NCI-H510A treated with DMSO at 0.1 percent for 48 hours (cell line): ENCODE measurements at places on chromosomes 5 and 9.

DNA sequence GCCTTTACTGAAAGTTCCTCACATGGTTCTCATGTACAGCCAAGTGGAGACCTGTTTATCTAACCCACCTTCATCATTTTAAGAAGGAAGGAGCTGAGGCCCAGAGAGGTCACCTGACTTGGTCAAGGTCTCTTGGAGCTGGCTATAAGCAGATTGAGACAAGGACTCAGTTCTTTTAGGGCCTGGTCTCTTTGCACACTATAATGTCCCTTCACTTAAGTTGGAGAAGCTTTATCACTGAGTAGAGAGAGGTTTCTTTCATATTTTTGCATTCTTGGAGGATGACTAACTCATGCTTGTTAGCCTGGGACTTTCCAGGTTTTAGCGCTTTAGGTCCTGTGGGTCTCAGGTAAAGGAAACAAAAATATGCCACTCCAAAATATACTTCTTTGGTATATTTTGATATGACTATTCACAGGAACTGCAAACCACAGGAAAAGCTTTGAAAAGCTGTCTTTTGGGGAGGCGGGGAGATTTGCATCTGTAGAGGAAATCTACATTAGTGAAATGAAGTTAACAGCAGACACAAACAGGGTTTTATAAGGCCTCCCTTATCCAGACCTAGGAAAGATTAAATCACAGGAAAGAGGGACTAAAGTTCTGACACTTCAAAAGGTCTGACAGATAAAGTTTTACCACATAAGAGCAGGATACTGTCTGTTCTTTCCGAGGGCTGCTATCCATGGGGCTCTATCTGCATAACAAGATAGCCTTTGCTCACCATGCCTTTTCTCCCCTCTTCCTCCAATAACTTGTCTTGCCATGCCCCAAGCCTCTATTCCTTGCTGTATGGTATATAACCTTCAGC is 95.8 kb upstream of the ANKRD55 start:
- no peak for DNase-seq

DNA sequence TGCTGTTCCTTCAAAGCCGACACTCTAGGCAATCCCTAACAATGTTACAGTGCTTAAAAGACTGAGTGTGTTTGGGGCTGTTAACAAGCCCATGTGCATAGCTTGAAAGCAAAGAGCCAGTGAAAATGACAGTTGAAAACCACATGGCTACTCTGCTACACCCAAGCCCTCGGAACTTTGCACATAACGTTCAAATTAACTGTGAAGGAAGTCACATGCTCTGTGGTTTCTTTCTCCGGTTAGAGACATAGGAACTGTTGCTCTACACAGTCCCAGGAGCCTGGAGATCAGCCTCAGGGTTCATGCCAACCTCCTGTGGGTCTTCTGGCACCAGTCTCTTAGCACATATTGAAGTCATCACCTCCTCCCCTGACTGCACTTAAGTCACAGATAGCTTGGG is 51.1 kb downstream of the C9orf152 start:
- no peak for DNase-seq

GRCh38 chr5:62331921-62332320 is 25.9 kb downstream of the KIF2A start:
- no peak for DNase-seq

DNA sequence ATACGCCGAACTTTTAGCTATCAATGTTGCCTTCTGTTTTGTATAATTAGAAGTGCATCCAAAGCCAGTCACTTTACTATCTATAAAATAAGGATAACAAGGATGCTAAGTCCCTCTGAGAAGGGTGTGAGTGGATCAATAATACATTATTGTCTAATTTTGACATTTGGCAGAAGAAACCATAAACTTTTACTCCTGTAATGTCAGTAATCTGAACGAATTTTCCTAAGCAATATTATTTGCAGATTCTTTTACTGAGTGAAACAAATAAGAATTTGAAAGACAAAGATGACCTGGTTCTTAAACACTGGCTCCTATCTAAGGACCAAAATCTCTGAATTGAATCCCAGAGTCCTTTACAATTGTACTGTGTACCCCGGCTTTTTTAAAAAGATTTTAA is 126.6 kb upstream of the TMEM161B start:
- DNase-seq: no peak

DNA sequence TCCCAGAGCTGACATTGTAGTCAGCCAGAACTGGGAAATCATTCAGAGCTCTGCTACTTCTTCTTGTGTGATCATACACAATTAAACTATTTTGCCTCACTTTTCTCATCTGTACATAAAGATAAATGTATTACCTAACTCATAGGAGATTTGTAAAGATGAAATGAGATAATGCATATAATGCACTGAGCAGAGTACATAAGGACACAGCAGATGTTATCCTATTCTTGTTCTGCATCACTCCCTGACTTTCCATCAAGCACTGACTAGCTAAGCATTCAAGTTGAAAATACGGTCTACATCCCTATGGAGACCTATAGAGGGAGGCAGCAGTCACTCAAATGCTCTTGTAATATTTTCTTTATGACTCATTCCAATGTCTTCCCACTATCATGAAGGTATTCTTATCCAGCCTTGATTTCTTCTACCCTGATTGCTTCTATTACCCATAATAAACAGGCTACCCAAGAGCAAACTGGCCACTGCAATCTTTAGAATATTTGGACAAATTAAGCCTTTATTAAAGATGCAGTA is 16.3 kb upstream of the PRR16 start:
- no peak for DNase-seq

DNA sequence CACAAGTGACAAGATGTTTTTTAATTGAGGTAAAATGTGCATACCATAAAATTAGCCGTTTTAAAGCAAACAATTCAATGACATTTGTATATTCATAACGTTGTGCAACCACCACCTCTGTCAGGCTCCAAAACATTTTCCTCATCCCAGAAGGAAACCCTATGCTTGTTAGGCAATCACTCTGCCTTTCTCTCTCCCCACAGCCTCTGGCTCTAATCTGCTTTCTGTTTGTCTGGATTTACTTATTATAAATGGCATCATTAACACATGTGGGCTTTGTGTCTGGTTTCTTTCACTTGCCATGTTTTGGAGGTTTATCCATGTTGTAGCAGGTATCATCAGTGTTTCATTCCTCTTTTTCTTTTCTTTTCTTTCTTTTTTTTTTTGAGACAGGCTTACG is 1.4 kb upstream of the N4BP3 start:
- DNase-seq: no peak

- DNase-seq: no peak
Observed at GRCh38 chr5:43193181-43193893, 1.3 kb downstream of the NIM1K start.

DNA sequence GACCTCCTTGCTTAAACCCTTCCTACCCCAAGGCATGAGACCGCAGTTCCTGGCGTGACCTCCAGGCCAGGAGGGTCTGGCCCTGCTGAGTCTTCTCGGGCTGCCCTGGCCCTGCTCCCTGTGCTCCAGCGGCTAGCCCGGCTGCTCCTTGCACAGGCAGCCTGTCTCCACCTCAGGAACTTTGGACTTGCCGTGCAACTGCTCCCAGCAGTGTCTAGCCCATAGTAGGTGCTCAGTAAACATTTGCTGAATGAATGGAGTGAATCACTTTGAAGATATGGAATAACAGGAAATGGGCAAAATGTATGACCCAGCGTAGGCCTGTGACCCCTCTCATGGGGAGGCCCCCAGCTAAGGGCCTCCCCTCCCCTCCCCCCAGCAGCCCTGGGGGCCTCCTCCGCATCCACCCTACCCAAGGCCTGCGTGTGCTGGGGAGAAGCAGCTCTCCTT is 127.1 kb downstream of the ZNF354C start:
- DNase-seq: no peak

DNA sequence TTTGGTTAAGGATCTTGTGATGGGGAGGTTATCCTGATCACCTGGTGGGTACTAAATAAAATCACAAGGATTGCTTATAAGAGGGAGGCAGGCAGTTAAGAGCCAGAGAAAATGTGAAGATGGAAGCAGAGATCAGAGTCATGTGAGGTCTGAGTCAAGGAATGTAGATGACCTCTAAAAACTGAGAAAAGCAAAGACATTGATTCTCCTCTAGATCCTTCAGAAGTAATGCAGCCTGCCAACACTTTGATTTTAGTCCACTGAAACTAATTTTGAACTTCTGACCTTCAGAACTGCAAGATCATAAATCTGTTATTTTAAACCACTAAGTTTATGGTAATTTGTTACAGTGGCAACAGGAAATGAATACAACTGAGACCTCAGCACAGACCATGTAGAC is 499.0 kb downstream of the GADD45G start:
- DNase-seq: no peak

DNA sequence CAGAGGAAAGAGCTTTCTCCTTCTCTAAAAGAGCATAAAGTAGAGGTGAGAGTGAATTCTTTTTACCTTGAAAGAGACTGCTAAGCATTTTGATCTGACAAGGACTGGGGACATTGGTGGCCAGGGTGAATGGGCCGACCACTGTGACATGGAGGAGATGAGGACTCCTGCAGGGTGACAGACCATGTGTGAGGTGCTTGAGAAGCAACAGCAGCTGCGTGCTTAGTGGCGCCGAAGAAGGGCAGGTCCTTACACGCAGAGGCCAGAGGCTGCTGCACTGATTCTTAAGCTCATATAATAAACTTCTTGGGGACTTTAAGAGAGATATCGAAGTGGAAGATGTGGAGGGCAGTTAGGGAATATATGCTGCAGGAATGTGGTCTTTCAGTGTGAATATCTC is 8.7 kb upstream of the JAKMIP2 start:
- peak; percentile 14 for DNase-seq

DNA sequence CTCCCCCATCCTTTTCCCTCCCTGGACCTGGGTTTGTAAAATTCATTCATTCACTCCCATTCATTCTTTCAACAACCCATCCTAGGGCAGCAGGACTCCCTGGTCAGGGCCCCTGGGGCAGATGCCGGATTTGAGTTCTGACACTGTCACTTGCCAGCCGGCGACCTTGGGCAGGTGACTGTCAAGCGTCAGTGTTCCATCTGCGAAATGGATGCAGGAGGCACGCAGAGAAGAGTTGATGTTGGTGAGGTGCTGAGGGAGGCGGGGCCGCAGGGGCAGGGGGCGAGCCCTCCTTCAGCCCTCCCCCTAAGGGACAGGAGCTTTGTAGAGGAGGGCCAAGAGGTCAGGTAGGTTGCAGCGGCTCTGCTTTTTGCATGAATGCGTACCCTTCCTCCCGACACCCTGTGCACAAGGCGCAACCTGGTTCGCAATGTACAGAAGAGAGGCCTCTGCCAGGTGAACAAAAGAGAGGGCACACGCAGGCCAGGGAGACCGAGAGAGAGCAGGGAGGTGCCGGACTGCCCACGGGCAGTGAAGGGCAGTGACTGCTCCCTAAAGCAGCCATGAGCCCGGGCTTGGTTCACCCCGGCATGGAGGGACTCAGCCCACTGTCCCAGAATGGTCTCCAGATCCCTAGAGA is 128.1 kb downstream of the BARX1 start:
- no peak for DNase-seq

DNA sequence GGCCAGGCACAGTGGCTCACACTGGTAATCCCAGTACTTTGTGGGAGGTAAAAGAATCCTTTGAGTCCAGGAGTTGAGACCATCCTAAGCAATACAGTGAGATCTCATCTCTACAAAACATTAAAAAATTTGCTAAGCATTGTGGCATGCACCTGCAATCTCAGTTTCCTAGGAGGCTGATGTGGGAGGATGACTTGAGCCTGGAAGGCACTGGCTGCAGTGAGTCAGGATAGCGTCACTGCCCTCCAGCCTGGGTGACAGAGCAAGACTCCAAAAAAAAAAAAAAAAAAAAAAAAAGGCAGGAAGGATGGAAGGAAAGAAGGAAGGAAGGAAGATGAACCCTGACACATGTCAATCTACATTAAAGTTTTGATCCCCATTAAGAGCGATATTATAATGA is 1452.2 kb upstream of the ACO1 start:
- DNase-seq: no peak

DNA sequence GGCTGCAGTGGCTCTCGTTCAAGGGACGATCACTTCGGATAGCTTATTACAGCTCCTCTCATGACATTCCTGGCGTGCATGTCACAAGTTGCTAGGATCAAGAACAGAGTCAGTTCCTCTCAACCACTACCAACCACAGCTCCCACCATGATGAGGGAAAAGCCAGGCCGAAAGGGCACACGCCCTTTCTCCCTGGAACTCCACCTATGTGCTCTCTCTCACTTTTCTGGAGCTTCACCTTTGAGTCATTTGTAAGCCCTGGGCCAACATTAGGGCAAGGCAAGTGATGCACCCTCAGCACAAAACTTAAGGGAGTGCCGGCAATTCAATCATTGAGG is 1.6 kb downstream of the SPACA9 start:
- no peak for DNase-seq

- no peak for DNase-seq
Observed at GRCh38 chr5:74085782-74086181, 459.8 kb downstream of the ARHGEF28 start.

- DNase-seq: no peak
Observed at GRCh38 chr9:91166796-91167366, 194.8 kb downstream of the AUH start.

GRCh38 chr5:31682025-31682424 is 43.1 kb downstream of the PDZD2 start:
- no peak for DNase-seq

DNA sequence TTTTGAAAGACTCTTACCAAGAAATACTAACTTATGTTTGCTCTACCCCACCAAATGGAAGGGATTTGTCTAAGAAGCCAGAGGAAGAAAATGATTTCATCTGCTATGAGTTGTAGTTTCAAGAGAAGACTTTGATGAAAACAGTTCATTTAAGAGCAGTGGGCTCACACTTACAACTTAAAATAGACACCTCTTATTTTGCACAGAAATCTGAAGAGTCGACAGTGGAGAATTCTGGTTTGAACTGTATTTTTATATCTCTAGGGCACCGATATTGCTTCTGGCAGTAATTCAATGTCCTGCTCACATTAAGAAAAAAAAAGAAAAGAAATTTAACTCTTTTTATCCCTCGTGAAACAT is 1.9 kb upstream of the DAB2 start:
- DNase-seq: no peak

GRCh38 chr9:79507801-79508200 is 64.0 kb upstream of the TLE4 start:
- DNase-seq: no peak

GRCh38 chr5:168135897-168136296 is 155.5 kb upstream of the WWC1 start:
- DNase-seq: no peak

DNA sequence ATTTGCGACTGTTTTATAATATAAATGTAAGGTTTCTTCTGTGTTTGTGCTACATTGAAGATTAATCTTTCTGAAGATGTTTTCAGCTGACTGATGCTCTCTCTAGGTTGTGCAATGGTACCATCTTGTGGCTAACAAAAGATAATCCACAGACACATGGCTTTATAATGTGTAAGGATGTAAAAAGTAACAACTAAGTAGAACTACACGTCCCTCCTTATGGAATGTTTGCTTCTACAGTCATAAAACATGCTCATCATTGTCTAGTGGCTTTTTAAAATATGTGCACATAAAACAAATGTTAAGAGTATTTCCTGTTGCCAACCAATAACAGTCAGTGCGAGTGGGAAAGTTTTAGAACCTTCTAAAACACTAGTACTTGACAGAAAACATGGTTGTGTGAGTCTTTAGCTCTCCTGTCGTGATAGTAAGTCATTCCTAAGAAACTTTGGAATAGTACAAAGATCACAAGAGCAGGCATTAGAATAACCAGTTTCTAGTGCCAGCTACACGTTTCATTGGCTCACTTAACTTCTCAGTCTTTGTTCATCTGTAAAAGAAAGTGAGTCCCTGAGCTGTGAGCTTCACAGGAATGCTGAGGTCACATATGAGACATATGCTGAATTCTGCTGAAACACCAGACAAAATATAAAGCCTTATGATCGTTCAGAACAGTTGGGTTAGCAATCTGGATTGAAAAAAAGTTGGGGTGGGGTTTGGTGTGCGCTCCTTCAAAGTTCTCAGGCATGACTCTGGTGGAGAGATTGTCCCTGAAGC is 75.7 kb upstream of the GLIS3 start:
- peak; percentile 4 for DNase-seq

GRCh38 chr5:17259630-17260257 is 42.3 kb downstream of the BASP1 start:
- no peak for DNase-seq
